ENCODE measurements at places on chromosomes 16 and 17. TPM values are rescaled to one million over a fixed set of nuclear protein-coding genes. Genes with fewer than 3 reads are reported as not detected.

GRCh38 chr17:74234486-74234885 lies 21.1 kb downstream of the TTYH2 start:
- H3K27ac ChIP-seq: no peak overlapping the region
- DNase-seq: no peak
- no peak overlapping the region for H3K4me3 ChIP-seq
- no peaks in the 10 kb centered on the region for H3K36me3 ChIP-seq
- H3K27me3 ChIP-seq: no peaks in the 10 kb centered on the region
- H3K4me1 ChIP-seq: no peaks in the 10 kb centered on the region

The MYH13 gene
- not detected for total RNA-seq

The AOC3 gene
- 40.6 TPM for total RNA-seq

DNA sequence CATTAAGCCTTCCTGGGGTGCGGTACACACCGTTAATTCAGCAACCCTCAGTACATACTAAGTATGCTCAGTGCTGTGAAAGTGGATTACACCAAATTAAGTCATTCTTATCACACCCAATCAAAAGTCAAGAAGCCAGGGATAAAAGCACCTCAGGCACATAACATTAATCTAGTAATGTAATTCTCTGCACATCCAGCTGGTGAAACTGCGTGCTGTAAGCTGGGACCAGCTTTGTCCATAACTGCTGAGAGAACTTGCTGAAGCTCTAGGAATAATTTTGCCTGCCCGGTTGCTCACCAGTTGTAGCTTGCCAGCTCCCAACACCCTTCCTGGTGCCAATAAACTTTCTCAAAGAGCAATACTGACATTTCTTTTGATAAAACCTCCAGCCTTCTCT lies 44.9 kb downstream of the SLC47A1 start:
- H3K27me3 ChIP-seq: no peaks in the 10 kb centered on the region
- no peaks in the 10 kb centered on the region for H3K36me3 ChIP-seq
- no peak overlapping the region for H3K27ac ChIP-seq
- no peaks in the 10 kb centered on the region for H3K4me1 ChIP-seq
- no peak for DNase-seq

DNA sequence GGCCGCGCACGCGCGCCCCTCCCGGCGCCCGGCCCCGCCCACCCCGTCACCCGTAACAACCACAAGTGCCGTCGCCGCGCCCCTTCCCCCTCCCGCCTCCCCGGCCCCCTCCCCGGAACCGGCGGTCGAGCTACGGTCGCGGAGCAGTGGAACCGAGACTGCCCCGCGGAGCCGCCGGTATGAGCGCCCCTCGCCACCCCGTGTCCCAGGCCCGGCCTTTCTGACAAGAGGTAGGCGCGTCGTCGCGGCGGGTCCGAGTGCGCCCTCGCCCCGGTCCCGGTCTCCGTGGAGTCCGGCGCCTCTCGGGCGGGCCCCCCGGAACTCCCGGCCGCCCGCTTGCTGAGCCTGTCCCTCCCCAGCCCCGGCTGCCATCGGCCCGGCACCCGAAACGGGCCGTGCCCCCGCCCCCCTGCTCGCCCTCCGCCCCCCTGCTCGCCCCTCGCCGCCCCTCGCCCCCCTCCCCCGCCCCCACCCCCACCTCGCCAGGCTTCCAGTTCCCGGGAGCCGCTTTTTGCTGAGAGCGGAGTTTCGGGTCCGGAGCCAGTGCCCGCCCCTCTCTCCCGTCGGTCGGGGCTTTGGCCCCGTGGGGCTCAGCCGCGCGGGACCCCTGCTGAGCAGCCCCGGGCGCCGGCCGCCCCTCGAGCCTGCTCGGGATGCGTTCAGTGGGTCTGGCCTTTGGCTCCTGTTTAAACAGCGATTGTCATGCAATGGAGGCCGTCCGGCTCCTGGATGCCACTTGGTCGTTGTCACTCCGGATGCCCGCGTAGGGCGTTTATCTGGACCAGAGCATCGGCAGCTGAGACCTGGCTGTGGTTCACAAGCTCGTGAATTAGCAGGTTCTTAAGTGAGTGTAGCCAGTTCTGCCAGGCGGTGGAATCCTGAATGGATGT lies at the start of gene SEC14L1:
Gene SEC14L1, plus strand, starts transcription at position 92 of the 890 bp plus-strand sequence. CDS start 2,628 bp downstream, outside the sequence.
- peak within 1 kb of the TSS; percentile 92 for H3K4me3 ChIP-seq
- H3K27ac ChIP-seq: peak within 1 kb of the TSS; percentile 96
- peaks cover 17% of the 10 kb centered on the region for H3K4me1 ChIP-seq
- DNase-seq: peak; percentile 65
- H3K27me3 ChIP-seq: no peaks in the 10 kb centered on the region

GRCh38 chr16:88481851-88482250 lies 28.8 kb downstream of the ZFPM1 start:
- no peak overlapping the region for H3K4me3 ChIP-seq
- H3K4me1 ChIP-seq: no peaks in the 10 kb centered on the region
- no peaks in the 10 kb centered on the region for H3K36me3 ChIP-seq
- no peak overlapping the region for H3K27ac ChIP-seq

DNA sequence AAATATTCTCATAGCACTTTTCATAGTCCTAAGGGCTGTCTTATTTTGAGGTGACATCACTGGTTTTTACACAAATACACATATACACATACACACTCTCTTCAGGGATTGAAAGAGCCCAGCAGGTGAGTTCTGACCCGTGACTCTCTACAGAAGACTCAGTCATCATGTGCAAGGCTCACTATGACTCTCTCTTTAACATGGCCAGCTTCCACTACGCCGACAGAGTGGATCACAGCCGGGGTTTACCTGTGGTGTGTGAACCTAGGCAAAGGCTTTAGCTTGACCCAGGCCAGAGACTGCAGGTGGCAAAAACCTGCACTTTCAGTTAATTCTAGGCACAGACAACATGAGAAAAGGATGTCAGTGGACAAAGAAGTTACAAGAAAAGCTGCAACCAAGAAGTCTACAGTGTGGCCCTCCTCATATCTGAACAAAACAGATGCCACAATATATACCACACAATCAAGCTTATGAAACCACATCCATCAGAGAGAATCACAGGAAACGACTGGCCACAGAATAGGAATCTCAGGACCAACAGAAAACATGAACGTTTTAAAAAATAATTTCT lies 56.5 kb downstream of the CYTH1 start:
- no peaks in the 10 kb centered on the region for H3K27me3 ChIP-seq
- no peak for DNase-seq

The GP2 gene
- 0.94 TPM for total RNA-seq

The OR4D1 gene
- total RNA-seq: 0.06 TPM

The TNFRSF17 gene
- total RNA-seq: 3.0 TPM

DNA sequence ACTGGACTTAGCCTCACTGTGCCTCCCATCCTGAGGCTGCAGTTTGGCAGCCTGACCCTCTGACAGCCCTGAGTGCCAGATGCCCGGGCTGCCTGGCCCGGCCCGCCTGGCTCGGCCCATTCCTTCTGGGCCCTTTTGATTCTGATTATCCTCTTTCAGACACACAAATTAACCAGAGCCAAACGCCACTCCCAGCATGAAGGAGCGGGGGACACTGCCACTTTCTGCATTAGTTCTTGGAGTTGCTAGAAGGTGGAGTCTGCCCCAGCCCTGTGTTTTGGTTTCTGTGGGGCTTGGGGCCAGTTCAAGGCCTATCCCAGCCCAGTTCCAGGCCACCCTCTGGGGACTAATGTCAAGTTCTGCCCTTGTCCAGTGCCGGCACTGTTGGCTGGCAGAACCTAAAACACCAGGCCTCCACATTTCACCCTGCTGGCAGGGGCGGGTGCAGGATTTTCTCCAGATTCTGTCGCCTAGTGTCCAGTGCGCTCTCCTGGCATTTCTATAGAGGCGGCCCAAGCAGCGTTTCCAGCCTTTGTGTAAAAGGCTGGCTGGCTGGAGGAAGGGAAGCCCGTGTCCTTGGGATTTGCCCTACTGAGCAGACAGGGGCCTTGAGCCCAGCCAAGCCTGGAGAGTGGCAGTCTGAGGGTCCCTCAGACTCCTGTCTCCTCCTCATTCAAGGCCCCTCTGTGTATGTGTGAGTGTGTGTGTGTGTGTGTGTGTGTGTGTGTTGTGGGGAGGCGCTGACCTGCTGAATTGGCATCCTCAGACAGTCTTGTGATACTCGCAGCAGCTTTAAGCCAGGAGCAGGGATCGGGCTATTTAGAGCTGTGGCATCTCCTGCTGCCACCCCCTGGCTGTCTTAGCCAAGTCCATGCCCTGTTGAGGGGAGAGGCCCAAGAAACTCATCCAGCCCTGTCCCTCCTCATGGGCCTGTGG lies 21.4 kb downstream of the PLCD3 start:
- H3K4me3 ChIP-seq: no peak overlapping the region
- H3K4me1 ChIP-seq: no peaks in the 10 kb centered on the region
- DNase-seq: no peak
- no peaks in the 10 kb centered on the region for H3K27me3 ChIP-seq
- H3K27ac ChIP-seq: no peak overlapping the region
- H3K36me3 ChIP-seq: peaks cover 15% of the 10 kb centered on the region

- H3K4me3 ChIP-seq: no peak overlapping the region
- H3K4me1 ChIP-seq: peaks cover 13% of the 10 kb centered on the region
- DNase-seq: no peak
- H3K27me3 ChIP-seq: no peaks in the 10 kb centered on the region
- H3K27ac ChIP-seq: no peak overlapping the region
Observed at GRCh38 chr17:28940142-28940541, 11.2 kb downstream of the PHF12 start.
